ENCODE measurements at places on chromosomes 1 and 21.

DNA sequence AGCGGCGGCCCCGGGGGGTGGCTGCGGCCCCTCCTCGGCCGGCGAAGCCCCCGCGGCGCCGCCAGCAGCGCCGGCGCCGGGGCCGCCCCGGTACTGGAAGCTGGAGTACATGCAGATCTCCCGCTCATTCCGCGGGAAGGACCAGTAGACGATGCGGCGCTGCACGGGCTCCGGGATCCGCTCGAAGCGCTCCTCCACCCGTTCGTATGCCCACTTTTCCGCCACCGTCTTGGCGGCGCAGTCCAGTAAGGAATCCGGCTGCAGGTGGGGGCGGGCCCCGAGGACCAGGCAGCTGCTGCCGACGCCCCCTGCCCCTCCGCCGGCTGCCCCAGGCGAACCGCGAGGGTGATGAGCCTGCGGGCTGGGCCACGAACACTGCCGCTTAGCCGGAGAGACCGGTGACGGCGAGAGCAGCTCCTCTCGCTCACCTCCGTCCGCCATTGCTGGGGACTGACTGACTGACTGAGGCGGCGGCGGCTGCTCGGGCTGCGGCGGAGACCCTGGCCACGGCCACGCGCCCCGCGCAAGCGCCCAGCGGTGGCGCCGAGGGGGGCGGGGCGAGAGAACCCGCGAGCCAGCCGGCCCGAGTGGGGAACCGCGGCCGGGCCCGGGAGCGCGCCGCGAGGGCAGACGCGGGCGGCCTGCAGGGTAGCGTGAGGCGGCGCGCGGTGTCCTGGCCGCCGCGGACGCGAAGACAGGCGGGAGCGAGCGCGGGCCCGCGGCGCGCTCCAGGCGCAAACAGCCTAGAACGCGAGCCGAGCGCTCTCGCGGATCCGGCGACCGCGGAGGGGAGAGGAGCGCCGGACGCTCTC is at the start of gene ZSWIM5:
Gene ZSWIM5, minus strand, starts transcription at position 696 of the 812 bp plus-strand sequence. Its CDS starts 255 bp downstream, at position 441.
- DNase-seq: no peak

DNA sequence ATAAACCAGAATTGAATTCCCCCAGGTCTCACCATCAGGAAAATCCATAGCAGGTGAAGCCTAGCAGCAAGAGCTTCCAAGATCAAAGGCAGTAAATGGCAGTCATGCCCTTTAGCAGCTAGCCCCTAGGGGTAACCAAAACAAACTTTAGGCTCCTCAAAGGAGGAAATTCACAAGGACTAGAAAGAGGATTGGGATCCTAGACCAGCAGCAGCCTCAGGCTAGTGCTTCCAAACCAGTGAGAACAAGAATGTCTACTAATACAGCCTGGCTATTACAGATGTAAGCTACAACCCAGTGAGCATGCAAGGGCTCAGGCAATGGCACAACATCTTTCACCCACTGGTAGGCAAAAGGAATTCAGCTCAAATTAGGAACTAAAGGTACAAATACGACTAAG is 11.1 kb upstream of the RIMKLA start:
- no peak for DNase-seq

DNA sequence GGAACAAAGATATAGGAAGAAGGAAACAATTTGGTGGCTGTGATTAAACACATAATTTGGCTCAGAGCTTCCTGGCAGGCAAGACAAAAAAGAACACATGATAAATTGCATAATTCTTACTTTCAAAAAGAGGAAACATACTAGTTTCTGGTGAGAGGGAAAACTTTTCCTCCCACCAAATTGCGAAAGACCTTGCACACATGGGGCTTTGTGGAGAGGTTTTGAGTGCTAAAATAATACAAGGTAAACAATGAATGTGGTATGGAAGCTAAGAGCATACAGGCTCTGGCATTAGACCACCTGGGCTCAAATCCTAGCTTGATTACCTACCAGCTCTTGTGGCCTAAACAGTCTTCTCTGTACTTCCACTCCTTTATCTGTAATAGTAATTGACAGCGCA is 140.2 kb upstream of the HOOK1 start:
- DNase-seq: no peak

- no peak for DNase-seq
These were observed 3.1 kb upstream of the BLACAT1 start for GRCh38 chr1:205458777-205459566.

- DNase-seq: no peak
These were observed 40.1 kb downstream of the SYT6 start for GRCh38 chr1:114113411-114114184.

GRCh38 chr1:154881820-154882535 is 11.9 kb upstream of the KCNN3 start:
- no peak for DNase-seq

- peak; percentile 83 for DNase-seq
These were observed at the start of gene CTTNBP2NL for GRCh38 chr1:112395821-112396652. TSS of gene CTTNBP2NL (plus strand) at chr1:112396214. CDS start at chr1:112416166, 19,952 bp downstream.

DNA sequence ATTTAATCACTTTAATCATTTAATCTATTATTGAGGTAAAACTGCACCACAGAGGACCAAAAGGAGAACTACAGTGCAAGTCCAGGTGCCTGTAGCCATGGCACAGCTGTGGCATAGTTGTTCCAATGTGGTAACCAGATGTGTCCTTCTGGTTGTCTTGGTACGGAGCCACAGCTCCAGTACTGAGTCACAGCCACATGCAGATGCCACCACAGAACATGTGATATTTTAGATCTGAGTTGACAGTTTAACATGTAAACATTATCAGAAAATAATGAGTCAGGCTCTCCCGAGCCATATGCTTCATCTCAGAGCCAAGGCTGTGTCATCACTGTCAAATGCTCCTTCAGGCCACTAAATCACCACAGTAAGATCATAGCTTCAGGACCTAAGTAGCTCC is 56.4 kb upstream of the RGS7 start:
- peak; percentile 92 for DNase-seq

DNA sequence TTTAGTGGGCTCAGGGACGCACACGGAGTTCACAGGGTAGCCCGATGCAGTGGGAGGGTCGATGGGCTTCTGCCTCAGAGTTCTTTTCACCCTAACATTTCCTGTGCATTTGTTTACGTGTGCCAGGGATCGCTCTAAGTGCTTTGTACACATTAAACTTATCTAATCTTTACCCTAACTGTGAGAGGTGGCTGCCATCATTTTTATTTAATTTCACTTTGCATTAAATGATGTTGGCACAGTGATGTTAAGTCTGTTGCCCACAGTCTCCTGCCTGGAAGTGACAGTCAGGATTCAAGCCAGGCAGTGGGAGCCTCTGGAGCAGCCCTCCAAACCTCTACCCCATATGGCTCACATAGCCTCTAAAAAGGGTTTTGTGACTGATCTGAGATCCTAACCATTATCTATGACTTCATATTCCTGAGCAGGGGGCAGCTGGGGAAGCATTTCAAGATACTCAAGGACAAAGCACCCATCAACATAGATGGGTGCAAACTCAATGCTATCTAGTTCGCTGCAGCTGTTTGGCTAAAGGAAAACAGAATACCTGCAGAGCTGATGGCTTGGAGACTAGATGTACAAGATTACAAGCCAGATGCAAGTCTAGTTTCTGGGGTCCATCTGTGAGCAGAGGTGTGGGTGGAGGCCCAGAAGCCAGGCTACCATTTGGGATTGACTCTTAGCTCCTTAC is 303.8 kb downstream of the DISC1 start:
- no peak for DNase-seq

DNA sequence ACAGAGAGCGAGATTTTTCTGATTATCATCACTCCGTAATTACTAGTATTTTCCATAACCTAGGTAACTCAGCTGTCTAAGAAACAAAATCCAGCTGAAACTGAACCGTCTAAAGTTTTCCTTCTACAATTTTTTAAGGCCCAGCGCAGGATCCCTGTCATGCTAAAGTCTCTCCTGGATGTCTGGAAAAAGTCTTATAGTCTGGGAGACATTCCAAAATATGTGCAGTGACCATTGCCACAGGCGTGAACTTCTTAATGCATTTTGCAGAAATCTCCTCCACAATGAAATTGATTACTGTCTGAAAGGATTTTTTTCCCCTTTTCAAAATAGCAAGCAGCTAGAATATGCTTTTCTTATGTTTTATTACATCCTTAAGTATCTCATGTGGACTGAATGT is 209.3 kb upstream of the C1orf105 start:
- no peak for DNase-seq

- no peak for DNase-seq
These were observed 27.1 kb upstream of the HHAT start for GRCh38 chr1:210301615-210302000.

- DNase-seq: no peak
These were observed 53.8 kb upstream of the LYPLAL1 start for GRCh38 chr1:219119839-219120238.

DNA sequence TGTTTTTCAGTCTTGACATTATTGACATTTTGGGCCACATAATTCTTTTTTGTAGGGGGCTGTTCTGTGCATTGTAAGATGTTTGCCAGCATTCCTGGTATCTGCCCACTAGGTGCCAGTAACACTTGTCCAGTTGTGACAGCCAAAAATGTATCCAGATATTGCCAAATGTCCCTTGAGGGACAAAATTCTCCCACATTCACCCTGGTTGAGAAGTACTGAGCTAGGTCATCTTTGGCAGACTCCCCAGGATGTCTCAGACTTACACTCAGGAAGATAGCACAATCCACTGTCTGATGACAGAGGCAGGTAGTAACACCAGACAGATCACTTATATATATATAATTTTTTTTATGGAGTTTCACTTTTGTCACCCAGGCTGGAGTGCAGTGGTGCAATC is 5.9 kb downstream of the CD48 start:
- no peak for DNase-seq

DNA sequence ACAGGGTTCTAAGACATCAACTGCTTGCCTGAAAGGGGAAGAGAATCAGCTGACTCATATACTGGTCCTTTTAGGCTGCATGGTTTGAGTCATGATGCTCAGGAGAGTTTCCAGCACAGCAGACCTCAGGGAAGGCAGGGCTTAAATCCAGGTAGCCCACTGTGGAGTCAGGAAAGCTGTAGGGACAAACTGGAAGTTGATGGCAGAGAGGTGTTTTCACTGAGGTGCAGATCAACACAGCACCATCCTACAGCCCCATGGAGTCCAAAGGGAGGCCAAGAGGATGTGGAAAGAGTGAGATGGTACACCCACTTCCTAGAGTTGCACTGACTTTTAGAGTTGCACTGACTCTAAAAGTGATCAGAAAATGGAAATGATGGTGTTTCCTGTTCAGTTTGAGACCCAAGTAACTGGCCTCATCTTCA is 252.4 kb upstream of the DUSP10 start:
- no peak for DNase-seq

DNA sequence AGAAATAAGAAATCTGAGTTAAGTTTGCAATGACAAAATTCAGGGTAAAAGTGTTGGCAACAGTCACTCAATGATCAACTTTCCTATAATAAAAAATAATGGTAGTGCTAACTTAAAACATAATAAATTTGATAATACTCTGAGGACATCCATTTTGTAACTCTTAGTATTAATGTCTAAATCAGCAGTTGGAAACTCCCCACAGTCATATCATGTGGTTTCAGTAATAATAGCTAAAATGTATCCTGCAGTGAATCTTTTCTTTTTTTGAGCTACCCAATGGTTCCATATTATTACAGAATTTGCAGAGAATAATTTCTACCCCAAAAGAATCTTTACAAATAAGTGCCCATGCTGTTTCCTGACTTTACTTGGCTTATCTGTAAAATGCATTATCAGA is 286.7 kb downstream of the PTPRC start:
- DNase-seq: no peak

- no peak for DNase-seq
These were observed 13.4 kb upstream of the B3GALT5 start for GRCh38 chr21:39599191-39599970.

DNA sequence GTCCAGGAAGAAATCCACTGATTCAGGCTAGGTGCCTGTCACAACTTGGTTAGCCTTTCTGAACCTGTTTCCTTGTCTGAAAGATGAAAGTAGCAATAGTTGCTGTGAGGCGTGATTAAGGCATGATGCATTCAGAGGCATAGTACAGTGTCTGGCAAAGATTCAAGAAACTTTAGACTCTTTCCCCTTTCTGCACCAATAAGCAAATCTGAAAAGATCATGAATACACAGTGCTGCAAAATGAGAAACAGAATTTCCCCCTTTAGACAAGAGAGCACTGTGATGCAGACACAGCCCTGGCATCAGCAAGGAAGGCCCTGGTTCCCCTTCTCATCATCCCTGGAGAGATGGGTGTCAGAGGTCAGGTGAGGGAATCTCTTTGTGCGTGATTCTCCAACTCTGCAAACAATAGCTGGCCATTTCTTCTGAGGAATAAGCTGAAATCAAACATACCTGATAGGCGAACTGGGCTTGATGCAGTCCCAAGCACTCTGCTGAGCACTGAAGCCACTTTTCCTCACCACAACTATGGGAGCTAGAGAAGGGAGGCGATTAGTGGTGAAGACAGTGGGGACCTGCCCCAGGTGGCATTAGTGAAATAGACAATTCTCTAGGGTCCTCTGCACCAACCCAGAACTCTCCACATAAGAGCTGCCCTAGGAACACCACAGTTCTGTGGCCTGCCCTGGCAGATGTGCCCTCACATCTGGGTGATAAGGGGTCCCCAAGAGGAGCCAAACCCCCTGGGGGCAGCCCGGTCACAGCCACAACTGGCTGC is 41.7 kb downstream of the ITPKB start:
- no peak for DNase-seq

GRCh38 chr21:44778094-44778493 is 23.5 kb downstream of the UBE2G2 start:
- no peak for DNase-seq

GRCh38 chr1:22104865-22105437 is 37.9 kb downstream of the WNT4 start:
- no peak for DNase-seq

DNA sequence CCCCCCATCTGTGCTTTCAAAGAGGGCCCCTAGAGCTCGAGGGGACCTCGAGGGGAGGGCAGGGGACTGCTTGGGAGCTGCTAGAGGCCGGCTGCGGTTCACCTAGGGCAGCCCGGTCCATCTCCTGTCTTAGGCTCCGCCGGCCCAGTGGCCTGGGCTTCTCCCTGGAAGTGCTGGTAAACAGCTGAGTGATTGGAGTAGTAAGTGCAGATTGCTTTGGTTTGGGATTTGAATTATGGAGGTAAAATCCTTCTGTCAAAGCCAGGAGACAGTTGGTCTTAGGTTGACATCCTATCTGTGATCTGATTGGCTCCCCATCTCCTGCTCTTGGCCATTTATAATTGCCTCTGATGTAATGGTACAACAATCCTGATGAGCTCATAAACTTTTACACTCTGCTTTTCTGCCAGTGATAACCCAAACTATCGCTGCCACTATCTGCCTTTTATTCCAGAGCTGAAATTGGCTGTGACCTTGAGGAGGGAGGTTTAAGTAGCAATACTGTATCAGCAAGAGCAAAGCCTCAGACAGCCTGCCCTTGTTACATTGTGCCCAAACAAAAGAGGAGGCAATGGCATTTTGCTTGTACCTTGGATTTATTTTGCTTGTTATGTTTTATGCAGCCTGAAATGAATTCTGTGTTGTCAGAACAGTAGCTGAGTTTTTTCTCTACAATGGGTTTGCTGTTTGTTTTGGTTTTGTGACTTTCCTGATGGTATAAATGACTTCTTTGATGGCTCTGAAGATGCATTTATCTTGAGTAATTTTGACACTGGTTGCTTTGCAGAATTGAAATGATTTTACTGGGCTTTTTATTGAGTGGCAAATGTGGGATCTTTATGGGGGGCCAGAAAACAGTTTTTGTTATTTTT is 2.4 kb downstream of the ARID1A start:
- DNase-seq: peak; percentile 91

All from HS-5 (cell line).